ENCODE measurements at places on chromosomes 12 and 14.

GRCh38 chr12:14935031-14935430 lies 3.3 kb downstream of the ERP27 start:
- no peak for DNase-seq

DNA sequence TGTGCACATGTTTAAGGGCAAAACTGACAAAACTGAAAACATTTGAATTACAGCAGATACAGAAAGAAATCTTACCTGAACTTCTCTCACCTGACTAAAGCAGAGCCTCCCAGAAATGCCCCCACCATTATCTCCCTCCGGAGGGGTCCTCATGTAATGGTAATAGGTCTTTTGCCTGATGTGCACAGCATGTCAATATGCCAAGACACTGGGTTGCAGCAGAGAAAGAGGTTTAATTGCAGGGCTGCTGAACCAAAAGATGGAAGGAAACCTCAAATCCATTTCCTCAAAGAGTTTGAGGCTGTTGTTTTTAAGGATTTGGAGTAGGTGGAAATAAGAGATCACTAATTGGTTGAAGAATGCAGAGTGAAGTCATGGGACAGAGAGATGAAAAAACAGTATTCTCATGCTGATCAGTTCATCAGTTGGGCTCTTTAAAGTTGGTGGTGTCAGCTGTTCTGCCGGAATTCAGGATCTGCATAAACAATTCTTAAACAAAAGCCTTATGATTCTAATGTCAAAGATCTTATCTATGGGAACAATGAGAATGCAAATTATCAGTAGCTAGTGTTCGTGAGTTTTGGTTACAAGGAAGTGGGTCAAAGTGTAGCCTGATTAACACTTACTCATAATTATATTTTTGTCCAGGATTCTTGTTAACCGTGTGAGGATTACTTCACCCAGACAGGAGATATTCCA lies 18.2 kb downstream of the ANG start:
- no peak for DNase-seq

- DNase-seq = no peak
Observed at GRCh38 chr14:73255693-73256225, 18.5 kb downstream of the PAPLN start.

- DNase-seq = no peak
Observed at GRCh38 chr12:124808272-124808671, 55.4 kb downstream of the SCARB1 start.

DNA sequence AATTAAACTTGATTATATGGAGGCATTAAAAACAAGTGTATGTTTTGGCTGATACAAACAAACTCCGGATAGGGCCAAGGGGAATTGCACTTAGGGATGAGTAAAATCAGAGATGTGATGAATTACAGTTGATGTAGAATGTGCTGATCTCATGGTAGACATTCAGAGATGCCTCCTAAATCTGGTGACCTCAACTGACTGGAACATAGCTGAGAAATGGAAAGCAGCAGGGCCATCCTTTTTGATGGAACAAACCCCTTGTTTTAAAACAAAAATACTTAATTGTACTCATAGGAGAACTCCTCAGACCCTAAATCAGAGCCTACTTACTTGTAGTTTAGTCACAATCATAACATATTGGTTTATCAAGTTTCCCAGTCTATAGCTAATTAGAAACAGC lies 122.8 kb downstream of the C12orf75 start:
- no peak for DNase-seq

DNA sequence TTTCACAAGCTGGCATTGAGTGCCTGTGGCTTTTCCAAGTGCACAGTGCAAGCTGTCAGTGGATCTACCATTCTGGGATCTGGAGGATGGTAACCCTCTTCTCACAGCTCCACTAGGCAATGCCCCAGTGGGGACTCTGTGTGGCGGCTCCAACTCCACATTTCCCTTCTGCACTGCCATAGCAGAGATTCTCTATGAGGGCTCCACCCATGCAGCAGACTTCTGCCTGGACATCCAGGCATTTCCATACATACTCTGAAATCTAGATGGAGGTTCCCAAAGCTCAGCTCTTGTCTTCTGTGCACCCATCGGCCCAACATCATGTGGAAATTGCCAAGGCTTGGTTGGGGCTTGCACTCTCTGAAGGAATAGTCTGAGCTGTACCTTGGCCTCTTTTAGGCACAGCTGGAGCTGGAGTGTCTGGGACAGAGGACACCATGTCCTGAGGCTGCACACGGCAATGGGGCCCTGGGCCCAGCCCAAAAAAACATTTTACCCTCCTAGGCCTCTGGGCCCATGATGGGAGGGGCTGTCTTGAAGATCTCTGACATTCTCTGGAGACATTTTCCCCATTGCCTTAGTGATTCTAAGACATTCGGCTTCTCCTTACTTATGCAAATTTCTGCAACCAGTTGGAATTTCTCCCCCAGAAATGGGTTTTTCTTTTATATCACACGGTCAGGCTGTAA lies 313.3 kb upstream of the SFSWAP start:
- no peak for DNase-seq

DNA sequence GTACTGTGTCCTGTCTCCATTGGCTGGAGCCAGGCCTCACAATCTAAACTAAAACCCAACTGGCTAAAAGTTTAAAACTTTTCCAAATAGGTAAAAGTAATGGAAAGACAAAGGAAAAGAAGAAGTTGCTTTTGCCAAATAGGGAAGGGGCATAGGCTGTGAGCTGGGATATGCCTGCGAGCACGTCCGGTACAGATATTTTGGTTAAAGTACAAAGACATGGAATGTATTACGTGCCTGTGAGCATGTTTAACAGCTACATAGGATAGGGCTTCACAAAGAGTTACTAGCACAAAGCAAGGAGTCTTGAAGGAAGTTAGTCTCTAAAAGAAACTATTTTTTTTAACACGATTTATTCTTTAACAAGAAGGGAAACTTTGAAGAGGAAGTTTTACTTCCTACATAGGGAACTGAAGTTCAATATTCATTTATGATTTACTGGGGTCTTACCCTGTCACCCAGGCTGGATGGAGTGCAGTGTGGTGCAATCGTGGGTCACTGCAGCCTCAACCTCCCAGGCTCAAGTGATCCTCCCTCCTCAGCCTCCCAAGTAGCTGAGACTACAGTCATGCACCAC lies 41.9 kb upstream of the INF2 start:
- DNase-seq = no peak

GRCh38 chr12:132834181-132834711 lies 5.6 kb upstream of the GOLGA3 start:
- no peak for DNase-seq

DNA sequence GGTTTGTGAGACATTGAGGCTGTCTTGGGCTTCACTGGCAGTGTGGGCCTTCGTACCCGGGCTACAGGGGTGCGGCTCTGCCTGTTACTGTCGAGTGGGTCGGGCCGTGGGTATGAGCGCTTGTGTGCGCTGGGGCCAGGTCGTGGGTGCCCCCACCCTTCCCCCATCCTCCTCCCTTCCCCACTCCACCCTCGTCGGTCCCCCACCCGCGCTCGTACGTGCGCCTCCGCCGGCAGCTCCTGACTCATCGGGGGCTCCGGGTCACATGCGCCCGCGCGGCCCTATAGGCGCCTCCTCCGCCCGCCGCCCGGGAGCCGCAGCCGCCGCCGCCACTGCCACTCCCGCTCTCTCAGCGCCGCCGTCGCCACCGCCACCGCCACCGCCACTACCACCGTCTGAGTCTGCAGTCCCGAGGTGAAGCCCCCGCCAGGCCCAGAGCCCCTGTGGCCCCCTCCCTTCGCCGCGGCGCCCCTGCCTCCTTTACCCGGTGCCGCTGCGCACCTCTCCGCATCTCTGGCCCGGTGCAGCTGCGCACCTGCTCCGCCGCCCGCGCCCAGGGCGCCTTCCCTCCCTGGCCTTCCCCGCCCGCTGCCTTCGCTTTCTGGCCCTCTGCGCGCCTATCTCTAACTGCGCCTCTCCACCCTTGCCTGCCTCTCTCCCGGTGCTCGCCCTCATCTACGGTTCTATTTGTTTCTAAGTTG lies at the start of gene ENO2:
ENO2 (plus strand) TSS at position 335 of the 701 bp plus-strand sequence. CDS start 1,253 bp downstream, outside the sequence.
- peak; percentile 88 for DNase-seq

Data from activated CD4-positive, alpha-beta T cell treated with anti-CD3 and anti-CD28 coated beads, Interleukin-2, amount 50 U/mL, for 1 hour (primary cell).